ENCODE measurements at places on chromosomes 5 and 9.

- no peak for DNase-seq
Observed at GRCh38 chr5:132054031-132054696, 6.3 kb upstream of the IL3 start.

GRCh38 chr9:136051837-136052471, 43.1 kb downstream of the NACC2 start:
- DNase-seq = peak; percentile 78

GRCh38 chr5:55232271-55232984, 980 bp downstream of the CCNO start:
- DNase-seq = peak; percentile 28

GRCh38 chr9:137305060-137305797, 3.2 kb upstream of the NRARP start:
- peak; percentile 17 for DNase-seq

DNA sequence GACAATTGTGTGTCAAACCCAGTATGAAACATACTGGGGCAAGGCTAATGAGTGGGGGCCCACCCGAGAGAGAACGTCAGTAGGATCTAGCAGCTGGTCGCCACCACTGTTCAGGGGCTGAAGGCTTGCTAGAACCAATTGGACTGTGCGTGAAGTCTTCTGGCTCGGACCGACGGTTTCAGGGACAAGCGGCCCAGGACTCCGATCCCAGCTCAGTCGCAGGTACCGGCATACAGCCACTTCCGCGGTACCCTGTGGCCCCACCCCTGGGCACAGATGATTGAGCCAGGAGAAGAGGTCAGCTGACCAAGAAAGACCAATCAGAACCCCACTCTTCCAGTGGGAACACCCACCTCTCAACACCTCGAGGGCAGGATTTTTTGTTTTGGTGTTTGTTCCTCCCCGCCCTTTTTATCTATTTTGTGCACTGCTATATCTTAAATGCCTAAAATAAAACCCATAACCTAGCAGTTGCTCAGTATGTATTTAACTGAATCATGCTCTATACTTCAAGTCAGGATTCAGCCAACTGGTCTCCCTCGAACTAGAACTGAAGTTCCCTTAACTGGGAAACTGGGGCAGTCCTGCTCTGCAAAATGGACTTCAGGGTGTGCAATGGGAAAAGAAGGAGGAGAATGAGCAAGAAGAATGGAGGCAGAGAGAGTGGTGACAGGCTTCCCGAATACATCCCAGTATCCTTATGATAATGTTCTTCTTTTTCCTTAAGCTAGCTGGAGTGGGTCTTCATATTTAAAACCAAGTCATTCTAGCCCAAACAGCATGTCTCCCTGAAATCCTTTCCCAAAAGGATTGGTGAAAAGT, 21.1 kb upstream of the CPEB4 start:
- no peak for DNase-seq
